ENCODE measurements at places on chromosomes 3 and 15. TPM values are rescaled to one million over a fixed set of nuclear protein-coding genes. Genes with fewer than 3 reads are reported as not detected.
A peak's percentile ranks its signal among the peaks of the same experiment; 100 is the strongest.

DNA sequence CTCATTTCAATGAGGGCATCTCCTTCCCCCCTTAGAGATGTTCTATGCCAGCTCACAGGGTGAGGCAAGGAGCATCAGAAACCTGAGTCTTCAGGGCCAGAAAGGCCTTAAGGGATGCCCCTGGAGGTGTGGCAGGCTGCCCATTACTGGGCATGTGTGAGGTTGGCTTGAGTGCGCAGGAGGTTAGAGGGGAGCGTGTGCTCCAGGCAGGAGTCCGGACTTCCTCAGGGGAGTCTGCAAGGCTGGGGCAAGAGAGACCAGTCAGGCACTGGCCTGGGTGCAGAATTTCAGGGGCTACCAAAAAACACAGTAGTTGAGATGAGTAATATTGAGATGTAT is 1.9 kb downstream of the LOXL1 start:
- H3K27ac ChIP-seq = peak overlapping the region; percentile 74
- H3K4me1 ChIP-seq = peaks cover 38% of the 10 kb centered on the region
- H3K36me3 ChIP-seq = no peaks in the 10 kb centered on the region
- no peak for DNase-seq
- peak overlapping the region; percentile 79 for H3K4me3 ChIP-seq

DNA sequence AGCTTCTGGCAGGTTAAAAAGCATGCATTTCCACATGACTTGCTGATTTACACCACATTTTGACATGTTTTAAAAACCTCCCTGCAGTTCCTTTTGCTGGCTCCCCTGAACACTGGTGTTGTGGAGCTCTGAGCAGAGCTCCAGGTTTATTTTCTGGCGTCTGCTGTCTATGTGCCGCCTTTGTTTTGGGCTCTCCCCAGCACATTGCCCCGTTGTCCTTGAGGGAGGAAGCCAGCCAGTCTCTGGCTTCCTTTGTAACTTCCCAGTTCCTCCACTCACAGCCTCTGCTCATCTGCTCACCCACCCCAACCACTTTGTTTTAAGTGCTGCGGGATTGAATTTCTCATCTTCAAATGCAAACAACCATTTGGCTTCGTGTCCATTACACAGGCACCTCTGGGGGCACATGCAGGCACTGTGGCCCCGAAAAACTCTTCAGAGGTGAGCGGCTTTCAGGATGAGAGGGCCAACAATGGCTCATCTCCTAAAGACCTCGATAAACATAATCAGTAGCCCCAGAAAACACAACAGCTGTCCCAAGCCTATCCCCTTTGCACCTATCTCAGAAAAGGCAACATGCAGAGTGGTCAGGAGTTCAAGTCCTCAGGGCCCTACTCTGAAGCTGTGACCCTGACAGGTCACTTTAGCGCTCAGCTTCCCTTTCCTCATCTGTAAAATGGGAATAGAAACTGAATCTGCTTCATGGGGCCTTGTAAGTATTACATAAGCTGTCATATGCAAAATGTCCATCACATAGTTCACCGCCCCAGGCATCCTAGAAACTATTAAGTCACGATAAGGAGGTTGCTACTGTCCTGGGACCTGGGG is 1.3 kb upstream of the MEF2A start:
- peaks cover 56% of the 10 kb centered on the region for H3K4me1 ChIP-seq
- H3K27me3 ChIP-seq = no peaks in the 10 kb centered on the region
- no peaks in the 10 kb centered on the region for H3K36me3 ChIP-seq
- peak overlapping the region; percentile 70 for H3K4me3 ChIP-seq
- H3K27ac ChIP-seq = peak overlapping the region; percentile 78
- peak; percentile 17 for DNase-seq

- H3K27ac ChIP-seq = no peak overlapping the region
- no peaks in the 10 kb centered on the region for H3K4me1 ChIP-seq
- no peak overlapping the region for H3K4me3 ChIP-seq
- H3K27me3 ChIP-seq = peaks cover 12% of the 10 kb centered on the region
Observed at GRCh38 chr15:80301472-80301871, 49.5 kb upstream of the CTXND1 start.

DNA sequence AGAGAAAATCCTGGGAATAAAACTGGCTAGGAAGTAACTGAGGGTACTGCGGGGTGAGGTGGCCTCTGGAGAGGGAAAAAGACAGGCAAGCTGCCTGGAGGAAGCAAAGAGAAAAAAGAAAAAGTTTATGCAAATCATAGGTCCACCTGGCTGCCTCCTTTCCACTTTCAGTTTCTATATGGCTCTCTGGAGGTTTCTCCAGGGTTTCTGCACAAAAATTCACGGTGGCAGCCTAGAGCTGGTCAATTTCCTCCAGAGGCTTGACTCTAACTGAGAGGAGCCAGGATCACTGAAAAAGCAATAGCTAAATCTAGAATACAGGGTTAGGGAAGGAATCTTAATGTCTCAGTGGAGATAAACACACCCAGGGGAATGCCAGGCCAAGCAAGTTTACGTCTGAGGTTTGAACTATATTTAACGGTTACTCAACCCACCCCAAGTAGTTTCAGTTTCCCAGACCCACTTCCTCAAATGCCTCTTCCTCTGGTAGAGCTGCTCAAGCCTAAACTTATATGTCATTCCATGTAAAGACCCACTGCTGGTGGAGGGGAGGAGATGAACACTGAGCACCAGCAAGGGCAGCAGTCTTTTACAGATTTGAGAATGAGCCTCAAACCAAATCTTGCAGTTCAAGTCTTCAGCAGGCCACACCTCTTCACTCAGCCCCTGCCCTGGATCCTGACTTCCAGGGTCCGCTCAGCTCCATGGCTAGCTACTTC is 5.7 kb downstream of the LYSMD2 start:
- H3K27me3 ChIP-seq = no peaks in the 10 kb centered on the region
- peak overlapping the region; percentile 85 for H3K4me3 ChIP-seq
- peak overlapping the region; percentile 95 for H3K27ac ChIP-seq
- no peaks in the 10 kb centered on the region for H3K36me3 ChIP-seq
- DNase-seq = peak; percentile 19

GRCh38 chr15:70280781-70281180 is 183.1 kb upstream of the TLE3 start:
- no peaks in the 10 kb centered on the region for H3K27me3 ChIP-seq
- H3K27ac ChIP-seq = no peak overlapping the region
- H3K4me1 ChIP-seq = peaks cover 6% of the 10 kb centered on the region
- H3K4me3 ChIP-seq = no peak overlapping the region

GRCh38 chr3:9553021-9553947 is at the start of gene LHFPL4:
LHFPL4 (minus strand) TSS chr3:9553822; CDS start chr3:9552679, 1,143 bp downstream.
- H3K4me1 ChIP-seq = peaks cover 6% of the 10 kb centered on the region
- DNase-seq = no peak
- peaks cover 46% of the 10 kb centered on the region for H3K27me3 ChIP-seq
- H3K27ac ChIP-seq = no peak within 1 kb of the TSS

- no peak for DNase-seq
- H3K27me3 ChIP-seq = peaks cover 6% of the 10 kb centered on the region
- H3K4me3 ChIP-seq = no peak overlapping the region
Observed at GRCh38 chr3:24388611-24389010, 106.0 kb downstream of the THRB start.

DNA sequence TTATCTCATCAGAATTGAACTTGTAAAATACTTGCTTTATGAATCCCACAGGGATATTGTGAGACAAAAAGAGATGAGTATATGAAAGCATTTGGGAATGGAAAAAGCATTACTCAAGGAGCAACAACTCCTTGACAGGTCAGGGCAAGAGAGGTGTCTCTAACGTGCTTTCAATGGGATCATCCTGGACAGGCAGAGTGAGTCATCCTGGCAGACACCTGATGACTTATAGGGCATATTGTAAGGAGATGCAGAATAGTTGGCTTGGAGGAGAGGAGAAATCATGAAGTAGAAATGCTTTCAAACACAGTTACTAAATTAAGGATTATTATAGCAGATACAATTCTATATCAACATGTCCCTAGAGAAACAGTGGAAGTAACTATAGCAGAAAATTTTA is 71.9 kb upstream of the THSD4 start:
- H3K36me3 ChIP-seq = no peaks in the 10 kb centered on the region
- no peak overlapping the region for H3K27ac ChIP-seq

GRCh38 chr3:66778777-66779176 is 219.3 kb upstream of the KBTBD8 start:
- no peak overlapping the region for H3K4me3 ChIP-seq
- DNase-seq = no peak
- H3K27me3 ChIP-seq = peaks cover 2% of the 10 kb centered on the region

- no peak within 1 kb of the TSS for H3K27ac ChIP-seq
- H3K4me1 ChIP-seq = peaks cover 8% of the 10 kb centered on the region
- no peaks in the 10 kb centered on the region for H3K36me3 ChIP-seq
- H3K4me3 ChIP-seq = no peak within 1 kb of the TSS
- no peak for DNase-seq
Observed at GRCh38 chr3:50268703-50269451, at the start of gene SEMA3B. SEMA3B (plus strand) TSS chr3:50269147; CDS start chr3:50269241, 94 bp downstream.

GRCh38 chr3:45583021-45583851 is 11.3 kb upstream of the LIMD1 start:
- no peak overlapping the region for H3K4me3 ChIP-seq
- H3K27me3 ChIP-seq = no peaks in the 10 kb centered on the region
- H3K27ac ChIP-seq = no peak overlapping the region
- no peaks in the 10 kb centered on the region for H3K36me3 ChIP-seq
- H3K4me1 ChIP-seq = no peaks in the 10 kb centered on the region

GRCh38 chr3:136716629-136717028 is 35.5 kb downstream of the STAG1 start:
- no peaks in the 10 kb centered on the region for H3K27me3 ChIP-seq
- peaks cover 4% of the 10 kb centered on the region for H3K36me3 ChIP-seq
- H3K4me3 ChIP-seq = no peak overlapping the region
- H3K4me1 ChIP-seq = peaks cover 38% of the 10 kb centered on the region
- no peak for DNase-seq

DNA sequence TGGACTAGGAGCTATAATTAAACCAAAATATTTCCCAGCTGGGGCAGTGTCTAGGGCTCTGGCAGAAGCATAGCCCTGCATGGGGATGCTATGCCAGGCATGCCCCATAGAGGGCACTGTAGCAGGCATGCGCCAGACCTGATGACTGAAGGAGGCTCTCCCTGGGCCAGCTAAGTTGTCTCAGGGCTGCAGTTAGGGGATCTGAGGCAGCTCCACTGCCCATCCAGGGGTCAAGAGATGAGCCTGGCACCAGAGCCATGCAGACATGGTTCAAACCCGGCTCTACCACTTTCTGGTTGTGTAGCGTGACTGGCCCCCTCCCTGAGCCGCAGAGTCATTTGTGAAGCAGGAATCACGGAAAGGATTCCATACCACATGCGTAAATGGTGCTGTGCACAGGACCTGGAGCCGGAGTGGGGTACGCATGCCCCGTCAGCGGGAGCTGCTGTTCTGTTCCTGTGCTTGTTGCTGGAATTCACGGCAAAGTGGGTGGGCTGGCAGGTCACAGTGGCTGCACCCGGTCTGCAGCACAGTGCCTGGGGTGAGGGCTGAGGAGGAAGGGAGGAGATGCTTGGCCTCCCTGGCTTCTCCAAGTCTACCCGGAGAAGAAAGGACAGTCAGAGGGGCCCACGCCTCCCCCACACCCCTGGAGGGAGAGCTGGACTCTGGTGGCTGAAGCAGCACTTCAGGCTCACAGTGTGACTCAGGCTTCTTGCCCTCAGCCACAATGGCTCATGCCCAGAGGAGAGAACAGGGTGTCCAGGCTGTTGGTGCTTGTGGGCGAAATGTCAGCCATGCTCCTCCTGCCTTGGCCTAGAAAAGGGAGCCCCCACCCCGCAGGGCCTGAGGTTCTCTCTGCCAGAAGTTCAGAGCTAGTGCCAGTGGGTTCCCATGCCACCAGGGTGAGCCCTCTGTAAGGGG is 43.1 kb downstream of the DNASE1L3 start:
- H3K36me3 ChIP-seq = no peaks in the 10 kb centered on the region
- H3K4me1 ChIP-seq = no peaks in the 10 kb centered on the region
- peak overlapping the region; percentile 40 for H3K27ac ChIP-seq
- H3K4me3 ChIP-seq = no peak overlapping the region
- no peaks in the 10 kb centered on the region for H3K27me3 ChIP-seq

DNA sequence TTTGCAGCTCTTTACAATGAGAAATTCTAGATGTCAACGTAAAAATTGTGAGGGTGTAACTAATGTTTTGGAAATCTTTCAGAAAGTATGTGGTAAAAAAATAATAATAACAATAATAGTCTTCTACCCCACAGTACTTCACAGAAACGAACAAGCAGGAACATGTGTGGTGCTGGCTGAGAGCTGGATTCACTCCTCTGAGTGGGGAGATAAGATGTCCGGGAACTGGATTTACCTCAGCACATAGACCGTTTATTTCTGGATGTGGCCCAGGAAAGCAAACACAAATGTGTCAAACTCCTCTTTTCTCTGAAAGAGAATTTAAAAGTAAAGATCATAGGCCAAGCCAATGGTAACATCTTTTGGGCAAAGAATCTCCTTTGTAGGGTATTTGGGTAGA is 103.4 kb downstream of the SLC49A4 start:
- no peak overlapping the region for H3K4me3 ChIP-seq
- H3K4me1 ChIP-seq = peaks cover 5% of the 10 kb centered on the region
- no peak overlapping the region for H3K27ac ChIP-seq

GRCh38 chr3:62600033-62600432 is 226.7 kb upstream of the FEZF2 start:
- peaks cover 3% of the 10 kb centered on the region for H3K27me3 ChIP-seq
- no peaks in the 10 kb centered on the region for H3K4me1 ChIP-seq
- no peak for DNase-seq
- H3K4me3 ChIP-seq = no peak overlapping the region
- no peaks in the 10 kb centered on the region for H3K36me3 ChIP-seq
- H3K27ac ChIP-seq = no peak overlapping the region

- no peaks in the 10 kb centered on the region for H3K4me1 ChIP-seq
- no peak for DNase-seq
- no peak overlapping the region for H3K4me3 ChIP-seq
- no peak overlapping the region for H3K27ac ChIP-seq
- no peaks in the 10 kb centered on the region for H3K36me3 ChIP-seq
Observed at GRCh38 chr15:25481208-25481859, 42.5 kb upstream of the UBE3A start.

DNA sequence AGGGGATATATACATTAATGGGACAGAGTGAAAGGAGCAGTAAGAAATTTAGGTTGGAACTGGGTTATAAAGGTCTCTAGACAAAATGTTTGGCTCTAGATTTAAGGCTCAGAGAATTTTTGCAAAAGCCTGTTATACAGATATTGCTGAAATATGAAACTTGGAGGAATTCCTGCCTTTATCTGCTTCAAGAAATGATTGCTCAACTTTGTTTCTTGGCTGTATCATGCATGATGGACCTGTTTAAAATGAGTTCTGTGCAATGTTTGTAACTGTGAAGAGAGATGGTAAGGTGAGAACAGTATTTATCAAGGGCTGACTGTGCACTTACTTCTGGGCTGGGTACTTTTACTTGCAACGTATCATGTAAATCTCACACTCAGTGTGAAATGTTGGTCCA is 3.3 kb downstream of the CRYBG3 start:
- no peaks in the 10 kb centered on the region for H3K36me3 ChIP-seq
- peaks cover 24% of the 10 kb centered on the region for H3K4me1 ChIP-seq
- H3K27me3 ChIP-seq = peaks cover under 1% of the 10 kb centered on the region
- no peak for DNase-seq
- H3K27ac ChIP-seq = no peak overlapping the region

- no peaks in the 10 kb centered on the region for H3K36me3 ChIP-seq
- no peak for DNase-seq
- H3K4me1 ChIP-seq = no peaks in the 10 kb centered on the region
Observed at GRCh38 chr3:79514069-79514468, 253.7 kb downstream of the ROBO1 start.

RTP1 gene
- not detected for total RNA-seq

ACSBG1 gene
- total RNA-seq = not detected

TMEM266 gene
- not detected for total RNA-seq

TRIM42 gene
- total RNA-seq = not detected

GHSR gene
- total RNA-seq = not detected

ATP8B4 gene
- total RNA-seq = 0.99 TPM

EXOSC7 gene
- total RNA-seq = 55.4 TPM

NISCH gene
- 180 TPM for total RNA-seq

SPCS1 gene
- total RNA-seq = 89.9 TPM

SMCO1 gene
- total RNA-seq = not detected

EFCAB12 gene
- 1.6 TPM for total RNA-seq
